CD4-positive, alpha-beta T cell treated with Interferon gamma for 1 hour (primary cell): ENCODE measurements at places on chromosomes 12 and 14.

GRCh38 chr14:102805371-102805891 is 28.2 kb downstream of the TRAF3 start:
- DNase-seq = peak; percentile 12

DNA sequence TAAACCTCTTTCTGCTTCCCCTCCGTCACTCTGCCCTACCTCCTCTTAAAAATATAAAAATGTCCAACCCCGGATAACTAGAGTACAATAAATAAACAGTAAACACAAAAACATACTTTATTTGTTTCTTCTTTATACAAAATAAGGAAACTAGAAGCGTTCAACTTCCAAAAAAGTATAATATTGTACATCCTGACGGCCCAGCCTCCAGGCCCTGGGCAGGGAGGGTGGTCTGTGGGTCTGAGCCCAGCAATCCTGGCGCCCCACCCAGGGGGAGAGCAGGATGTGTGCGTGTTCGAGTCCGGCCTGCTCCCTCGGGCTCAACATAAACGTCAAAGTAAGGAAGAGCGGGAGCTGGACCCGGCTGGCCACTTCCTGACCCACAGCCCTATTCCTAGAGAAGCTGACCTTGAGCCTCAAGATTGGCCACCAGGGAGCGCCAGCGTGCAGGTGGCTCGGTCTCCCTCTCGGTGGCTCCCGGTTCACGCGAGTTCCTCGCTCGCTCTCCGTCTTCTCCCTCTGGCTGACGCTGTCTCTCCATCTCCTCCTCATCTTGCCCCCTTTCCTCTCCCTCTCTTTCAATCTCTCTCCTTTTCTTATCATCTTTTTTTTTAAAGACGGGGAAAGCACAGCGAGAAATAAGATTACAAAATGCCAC is 9.4 kb downstream of the LHX5 start:
- peak; percentile 61 for DNase-seq

DNA sequence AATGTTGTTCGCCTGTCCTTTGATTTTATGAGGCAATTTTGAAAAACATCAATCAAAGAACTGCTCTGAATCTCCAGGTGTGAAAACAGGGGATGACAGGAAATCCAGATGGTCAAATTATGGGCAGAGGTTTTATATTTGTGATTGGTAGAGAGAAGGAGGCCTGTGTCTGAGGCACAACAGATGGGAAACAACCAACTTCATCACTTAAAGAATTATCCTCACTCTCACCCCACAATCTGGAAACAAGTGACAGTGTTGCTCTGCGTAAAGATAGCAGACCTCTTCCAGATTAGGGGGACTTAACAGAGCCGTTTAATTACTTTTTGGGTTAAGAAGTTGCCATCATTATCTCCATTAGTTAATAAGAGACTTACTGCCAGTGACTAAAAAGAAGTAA is 64.1 kb upstream of the EGLN3 start:
- no peak for DNase-seq

GRCh38 chr12:62722971-62723680 is 211.8 kb downstream of the PPM1H start:
- DNase-seq = no peak

- no peak for DNase-seq
Measured at GRCh38 chr14:75044322-75044721, 6.9 kb downstream of the MLH3 start.

DNA sequence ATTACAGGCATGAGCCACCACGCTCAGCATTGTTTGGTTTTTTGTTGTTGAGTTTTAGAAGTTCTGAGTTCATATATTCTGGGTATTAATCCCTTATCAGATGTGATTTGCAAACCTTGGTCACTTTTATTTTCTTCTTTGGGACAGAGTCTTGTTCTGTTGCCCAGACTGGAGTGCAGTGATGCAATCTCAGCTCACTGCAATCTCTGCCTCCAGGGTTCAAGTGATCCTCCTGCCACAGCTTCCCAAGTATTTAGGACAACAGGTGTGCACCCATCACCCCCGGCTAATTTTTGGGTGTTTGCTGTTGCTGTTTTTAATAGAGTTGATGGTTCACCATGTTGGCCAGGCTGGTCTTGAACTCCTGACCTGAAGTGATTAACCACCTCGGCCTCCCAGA is 11.8 kb downstream of the USP30 start:
- no peak for DNase-seq

DNA sequence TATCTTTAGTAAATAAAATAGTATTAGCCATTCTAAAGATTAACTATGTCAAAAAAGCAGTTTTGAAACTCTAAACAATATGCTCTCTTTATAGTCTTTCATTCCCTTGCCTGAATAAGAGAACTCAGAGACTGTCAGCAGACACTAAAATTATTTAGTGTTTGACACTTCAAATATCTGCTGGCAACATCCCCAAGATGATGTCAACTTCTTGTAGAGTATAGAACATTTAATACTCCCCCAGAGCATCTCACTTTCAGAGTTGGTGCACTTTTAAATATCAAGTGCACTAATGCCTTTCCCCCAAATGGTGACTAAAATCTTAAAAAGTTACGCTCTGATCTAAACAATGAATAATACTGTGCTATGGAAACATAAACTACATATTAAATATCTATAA is 374.9 kb downstream of the SLC6A15 start:
- no peak for DNase-seq

DNA sequence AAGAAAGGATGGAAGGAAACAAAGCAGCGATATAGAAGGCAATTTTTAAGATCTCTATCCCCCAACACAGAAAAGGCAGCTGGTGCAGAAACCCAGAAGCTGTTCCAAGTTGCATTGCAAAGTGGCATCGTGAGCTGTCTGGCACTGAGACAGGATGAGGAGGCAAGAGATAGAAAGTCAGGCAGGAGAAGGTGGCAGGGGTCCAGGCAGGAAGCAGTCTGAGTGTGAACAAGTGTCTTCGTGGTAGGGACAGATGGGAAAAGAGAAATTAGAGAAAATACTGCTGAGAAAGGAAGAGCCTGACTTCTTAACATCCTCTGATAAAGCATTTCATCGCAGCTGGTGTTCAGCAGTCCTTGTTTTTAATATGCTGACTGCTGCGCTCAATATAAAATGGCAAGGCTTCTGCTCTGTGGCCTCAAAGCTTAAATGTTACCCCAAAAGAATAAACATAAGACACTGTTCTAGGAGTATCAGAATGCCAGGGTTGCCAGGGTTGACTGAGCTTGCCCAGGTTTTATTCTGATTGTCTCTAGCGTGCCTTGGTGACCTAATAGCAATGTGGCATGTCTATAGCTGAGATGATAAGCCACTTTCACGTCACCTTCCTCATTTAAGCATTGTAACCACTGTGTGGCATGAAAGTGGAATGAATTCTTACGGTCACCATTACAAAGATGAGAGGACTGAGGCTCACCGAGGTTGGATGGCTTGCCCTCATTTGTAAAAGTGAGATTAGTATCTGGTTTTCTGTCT is 397.6 kb downstream of the NUAK1 start:
- no peak for DNase-seq

- no peak for DNase-seq
Measured at GRCh38 chr14:92040431-92041051, 682 bp upstream of the TRIP11 start.

DNA sequence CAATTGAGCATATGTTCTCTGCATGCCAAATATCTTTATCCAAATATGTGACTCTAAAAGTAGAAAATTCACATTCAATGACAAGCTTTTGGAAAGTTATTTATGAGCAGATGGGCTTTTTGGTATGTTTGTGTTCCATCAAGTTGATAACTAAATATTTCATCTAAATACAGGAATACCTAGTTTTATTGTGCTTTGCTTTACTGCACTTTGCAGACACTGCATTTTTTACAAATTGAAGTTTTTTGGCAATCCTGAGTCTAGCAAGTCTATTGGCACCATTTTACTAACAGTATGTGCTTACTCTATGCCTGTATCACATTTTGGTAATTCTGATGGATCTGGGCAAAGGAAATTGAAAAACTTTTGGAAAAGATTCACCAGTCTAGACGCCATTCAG is 133.8 kb downstream of the ATXN7L3B start:
- no peak for DNase-seq

GRCh38 chr12:4177262-4177661 is 96.3 kb upstream of the CCND2 start:
- no peak for DNase-seq

DNA sequence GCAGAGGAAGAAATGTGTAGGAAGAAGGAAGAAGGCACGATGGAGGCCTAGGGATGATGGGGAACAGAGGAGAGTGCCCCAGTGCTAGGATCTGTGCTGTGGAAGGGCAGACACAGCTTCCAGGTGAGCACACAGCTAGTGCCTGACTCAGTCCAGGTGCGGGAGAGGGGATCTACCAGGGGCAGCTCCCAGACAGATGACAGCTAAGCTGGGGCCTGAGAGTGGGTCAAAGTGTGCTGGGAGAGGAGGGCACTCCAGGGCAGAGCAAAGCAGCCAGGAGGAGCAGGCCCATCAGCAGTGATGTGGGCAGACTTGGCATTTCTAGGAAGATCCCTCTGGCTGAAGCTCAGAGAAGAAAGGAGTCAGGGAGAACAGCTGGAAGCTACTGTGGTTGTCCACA is 36.7 kb downstream of the LRTM2 start:
- no peak for DNase-seq

DNA sequence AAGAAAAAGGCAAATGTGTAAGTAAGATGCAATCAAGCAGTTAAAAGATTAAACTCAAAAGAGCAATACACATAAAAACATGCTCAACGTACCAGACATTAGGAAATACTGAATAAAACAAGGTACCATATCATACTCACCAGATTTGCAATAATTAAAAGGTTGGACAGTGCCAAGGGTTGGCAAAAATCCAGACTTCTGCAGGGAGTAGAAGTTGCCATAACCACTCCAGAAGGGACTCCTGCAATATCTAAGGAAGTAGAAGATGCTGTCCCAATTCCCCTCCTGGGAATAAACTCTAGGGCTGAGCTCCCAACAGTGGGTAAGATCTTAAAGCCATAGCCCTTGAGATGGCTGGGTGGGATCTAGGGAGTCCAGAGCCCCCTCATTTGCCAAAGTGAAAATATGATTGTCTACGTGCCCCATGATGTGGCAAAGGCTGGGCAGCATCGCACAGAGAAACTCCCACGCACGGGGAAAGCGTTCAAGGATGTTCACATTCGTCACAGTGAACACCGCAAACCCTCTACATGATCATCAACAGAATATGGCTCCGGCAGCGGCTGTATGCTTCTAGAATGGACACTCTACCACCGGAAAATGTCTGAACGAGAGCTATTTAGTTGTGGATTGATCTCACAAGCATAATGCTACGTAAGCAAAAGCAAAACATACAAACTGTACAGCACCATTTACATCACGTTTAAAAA is 12.3 kb downstream of the KCTD10 start:
- DNase-seq = no peak

DNA sequence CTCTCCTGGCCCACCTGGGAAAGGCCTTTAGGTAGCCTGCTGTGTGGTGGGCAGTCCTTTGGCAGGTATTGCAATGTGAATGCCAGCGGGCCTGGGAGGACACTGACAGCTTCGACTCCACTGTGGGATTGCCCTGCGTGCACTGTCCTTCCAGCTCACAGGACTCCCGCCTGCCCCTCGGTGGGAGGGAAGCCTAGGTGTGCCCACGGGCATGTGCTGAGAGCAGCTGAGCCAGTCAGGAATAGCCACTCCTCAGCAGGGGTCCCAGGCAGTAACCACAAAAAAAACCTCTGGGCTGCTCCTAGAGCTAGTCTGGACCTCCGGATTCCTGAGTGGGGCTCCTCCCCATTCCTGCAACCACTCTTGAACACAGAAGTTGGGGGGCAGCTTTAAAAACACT is 278.2 kb downstream of the FOXN3 start:
- no peak for DNase-seq

- no peak for DNase-seq
Measured at GRCh38 chr12:71828813-71829212, 10.7 kb upstream of the TBC1D15 start.

DNA sequence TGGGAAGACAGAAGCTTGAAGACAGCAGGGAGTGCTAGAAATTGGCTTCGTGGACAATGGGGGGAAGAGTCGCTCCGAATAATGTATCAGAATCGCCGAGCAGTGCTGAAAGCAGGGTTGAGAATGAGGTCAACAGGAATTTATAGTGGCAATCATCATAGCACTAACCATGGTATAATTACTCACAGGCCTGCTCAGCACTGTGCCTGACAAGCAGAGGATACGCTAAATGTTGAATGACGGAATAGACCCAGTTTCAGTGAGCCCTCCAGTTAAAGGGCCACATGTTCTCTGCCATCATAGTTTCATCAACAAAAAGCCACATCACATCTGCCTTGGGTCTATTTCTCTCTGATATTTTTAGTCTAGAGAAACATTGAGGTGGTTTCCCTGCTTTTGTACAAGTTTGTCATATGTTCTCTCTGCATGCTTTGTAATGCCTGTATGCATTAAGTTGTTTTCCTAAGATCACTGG is 130.3 kb upstream of the EGLN3 start:
- DNase-seq = no peak

- DNase-seq = no peak
Measured at GRCh38 chr12:130031571-130032189, 127.9 kb upstream of the TMEM132D start.

GRCh38 chr12:25797949-25798348 is 160.5 kb upstream of the RASSF8 start:
- no peak for DNase-seq

DNA sequence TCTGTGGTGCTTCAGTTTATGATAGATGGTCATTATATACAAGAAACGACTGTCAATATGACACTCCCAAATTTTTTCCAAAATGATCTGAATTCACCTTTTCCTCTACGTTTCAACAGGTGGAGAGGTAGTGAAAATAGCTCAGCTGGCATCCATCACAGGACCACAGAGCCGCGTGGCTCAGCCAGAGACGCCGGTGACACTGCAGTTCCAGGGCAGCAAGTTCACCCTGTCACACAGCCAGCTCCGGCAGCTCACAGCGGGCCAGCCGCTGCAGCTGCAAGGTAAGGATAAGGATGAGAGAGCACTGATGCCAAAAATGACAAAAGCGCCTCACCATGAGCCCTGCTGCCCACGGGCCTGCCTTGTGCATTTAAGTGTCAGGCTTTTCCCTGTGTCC is 73.9 kb downstream of the EP400 start:
- no peak for DNase-seq

DNA sequence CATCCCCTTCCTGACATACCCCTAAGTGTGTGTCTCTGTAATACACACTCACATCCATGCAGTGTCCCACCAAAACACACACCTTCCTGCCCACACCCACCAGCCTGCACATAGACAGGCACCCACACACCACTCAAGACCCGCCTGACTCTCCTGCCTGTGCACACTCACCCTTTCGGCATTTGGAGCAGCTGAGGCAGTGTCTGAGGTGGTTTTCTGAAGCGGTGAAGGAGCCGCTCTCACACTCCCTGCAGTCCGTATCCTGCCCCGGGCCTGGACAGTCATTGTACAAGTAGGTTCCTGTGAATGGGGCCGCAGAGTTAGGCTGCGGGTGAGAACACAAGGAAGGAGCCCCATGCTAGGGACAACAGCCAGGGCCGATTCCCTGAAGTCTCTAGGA is 8.3 kb downstream of the TNFRSF1A start:
- DNase-seq = no peak

DNA sequence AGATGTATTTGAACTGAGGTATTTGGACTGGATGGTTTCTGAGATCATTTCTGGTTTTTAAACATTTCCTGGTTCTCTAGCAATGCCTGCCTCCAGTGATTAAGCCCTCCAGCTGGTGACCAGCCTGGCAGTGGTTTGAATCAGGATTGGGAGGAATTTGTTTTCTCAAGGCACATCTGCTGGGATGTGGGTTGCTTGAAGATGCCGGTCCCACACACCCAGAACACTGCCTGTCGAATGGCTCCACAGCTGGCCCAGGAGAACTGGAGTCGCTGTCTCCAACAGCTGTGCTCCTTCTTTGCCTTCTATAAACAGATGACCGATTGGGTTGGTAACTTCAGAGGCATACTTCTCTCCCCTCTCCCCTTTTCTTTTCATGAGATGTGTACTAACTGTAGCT is 258.0 kb upstream of the DDHD1 start:
- no peak for DNase-seq
